ENCODE measurements at places on chromosomes 5 and 9. TPM values are rescaled to one million over a fixed set of nuclear protein-coding genes. Genes with fewer than 3 reads are reported as not detected.

DNA sequence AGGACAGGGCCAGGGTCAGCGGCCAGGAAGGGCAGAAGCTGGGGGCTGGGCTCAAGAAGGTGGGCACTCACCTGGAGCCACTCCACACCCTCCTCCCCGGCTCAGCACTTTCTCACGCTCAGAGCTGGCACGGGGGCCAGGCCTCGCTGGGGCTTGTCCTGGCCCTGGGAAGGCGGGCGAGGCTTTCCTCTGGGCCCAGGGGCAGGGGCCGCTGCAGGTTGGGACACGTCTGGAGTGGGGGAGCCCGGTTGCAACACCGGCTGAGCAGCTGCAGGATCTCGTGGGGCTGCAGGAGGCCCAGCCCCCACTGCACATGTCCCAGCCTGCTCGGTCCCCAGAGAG lies 38.9 kb upstream of the EGFL7 start:
- no peak for DNase-seq

Gene APBA1
- 13.5 TPM for polyA plus RNA-seq

DNA sequence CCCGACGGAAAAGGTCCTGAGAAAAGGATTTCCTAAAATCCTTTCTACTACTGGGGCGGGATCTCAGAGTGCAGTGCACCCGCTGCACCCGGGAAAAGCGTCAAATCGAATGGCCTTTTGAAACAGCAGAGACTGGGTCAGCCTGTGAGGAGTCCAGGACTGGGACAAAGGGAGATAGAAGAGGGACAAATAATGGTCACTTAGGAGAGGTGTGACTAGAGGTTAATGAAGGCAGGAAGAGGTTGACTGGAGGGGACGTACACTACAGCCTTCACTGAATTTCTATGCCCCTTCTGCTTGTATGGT lies 1.5 kb downstream of the PLPPR1 start:
- DNase-seq = peak; percentile 46

- DNase-seq = peak; percentile 86
These were observed at the start of gene TESK1 for GRCh38 chr9:35604578-35605350. TSS of gene TESK1 (plus strand) at chr9:35605262. CDS start at chr9:35605620, 358 bp downstream.
